ENCODE measurements at places on chromosomes 4 and X. TPM values are rescaled to one million over a fixed set of nuclear protein-coding genes. Genes with fewer than 3 reads are reported as not detected.

The ELF2 gene
- 40.5 TPM for polyA plus RNA-seq

DNA sequence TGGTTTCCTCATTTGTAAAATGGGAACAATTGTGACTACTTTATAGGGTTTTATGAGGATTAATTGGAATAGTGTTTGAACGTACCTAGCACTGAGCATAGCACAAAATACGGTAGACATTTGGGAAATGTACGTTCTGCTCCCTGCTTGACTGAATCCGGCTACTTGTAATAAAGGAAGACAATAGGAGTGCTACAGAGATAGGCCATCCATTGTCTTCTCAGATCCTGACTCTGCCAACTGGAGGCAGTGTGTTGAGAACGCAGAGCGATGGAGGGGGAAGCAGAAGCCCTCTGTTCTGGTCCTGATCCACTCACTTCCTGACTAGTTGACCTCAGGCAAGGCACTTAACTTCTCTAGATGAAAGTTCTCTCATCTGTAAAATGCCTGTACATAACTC, 26.4 kb downstream of the ENPP6 start:
- no peak overlapping the region for H3K27ac ChIP-seq
- H3K4me1 ChIP-seq, result no peaks in the 10 kb centered on the region
- H3K4me3 ChIP-seq, result no peak overlapping the region
- H3K27me3 ChIP-seq, result peaks cover 10% of the 10 kb centered on the region
- H3K36me3 ChIP-seq, result no peaks in the 10 kb centered on the region

DNA sequence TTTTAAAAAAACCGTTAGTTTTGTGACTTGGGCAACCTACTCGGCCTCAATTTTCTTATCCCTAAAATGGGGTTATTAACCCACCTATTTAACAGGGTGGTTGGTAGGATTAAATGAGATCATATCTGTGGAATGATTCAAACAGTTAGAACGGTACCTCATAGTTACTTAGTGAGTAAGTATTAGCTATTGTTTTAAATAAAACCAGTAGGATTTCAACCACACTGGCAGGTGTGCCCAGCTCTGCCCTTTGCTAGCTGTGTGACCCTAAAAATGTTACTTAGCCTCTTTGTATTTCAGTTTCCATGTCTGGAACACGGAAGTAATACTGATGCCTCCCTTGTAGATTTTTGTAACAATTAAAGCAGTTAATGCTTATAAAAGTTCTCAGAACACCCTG, 225.8 kb upstream of the SPRY1 start:
- H3K4me1 ChIP-seq, result no peaks in the 10 kb centered on the region
- DNase-seq, result no peak
- H3K4me3 ChIP-seq, result no peak overlapping the region
- no peaks in the 10 kb centered on the region for H3K27me3 ChIP-seq

DNA sequence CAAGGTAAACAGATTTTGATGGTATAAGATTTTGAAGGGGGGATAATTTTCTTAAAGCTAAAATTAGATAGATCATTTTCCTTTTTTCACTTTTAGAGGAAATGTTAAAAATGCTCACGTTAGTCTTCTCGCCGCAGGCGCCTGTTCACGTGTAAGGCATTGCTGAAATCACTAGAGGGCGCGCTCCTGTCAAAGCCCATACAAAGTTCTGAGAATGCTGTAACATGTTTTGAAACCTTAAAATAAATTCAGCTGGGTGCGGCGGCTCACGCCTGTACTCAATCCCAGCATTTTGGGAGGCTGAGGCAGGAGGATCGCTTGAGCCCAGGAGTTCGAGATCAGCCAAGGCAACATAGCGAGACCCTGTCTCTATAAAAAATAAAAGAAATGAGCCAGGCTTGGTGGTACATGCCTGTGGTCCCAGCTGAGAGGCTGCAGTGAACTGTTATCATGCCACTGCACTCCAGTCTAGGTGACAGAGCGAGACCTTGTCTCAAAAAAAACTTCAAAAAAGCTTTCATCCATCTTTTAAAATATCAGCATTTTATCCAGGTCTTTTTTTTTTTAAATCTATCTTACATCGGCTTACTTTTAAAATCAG, 138.0 kb downstream of the RBMX2 start:
- no peaks in the 10 kb centered on the region for H3K36me3 ChIP-seq
- no peak overlapping the region for H3K27ac ChIP-seq
- DNase-seq, result peak; percentile 21
- no peak overlapping the region for H3K4me3 ChIP-seq
- peaks cover 18% of the 10 kb centered on the region for H3K27me3 ChIP-seq

DNA sequence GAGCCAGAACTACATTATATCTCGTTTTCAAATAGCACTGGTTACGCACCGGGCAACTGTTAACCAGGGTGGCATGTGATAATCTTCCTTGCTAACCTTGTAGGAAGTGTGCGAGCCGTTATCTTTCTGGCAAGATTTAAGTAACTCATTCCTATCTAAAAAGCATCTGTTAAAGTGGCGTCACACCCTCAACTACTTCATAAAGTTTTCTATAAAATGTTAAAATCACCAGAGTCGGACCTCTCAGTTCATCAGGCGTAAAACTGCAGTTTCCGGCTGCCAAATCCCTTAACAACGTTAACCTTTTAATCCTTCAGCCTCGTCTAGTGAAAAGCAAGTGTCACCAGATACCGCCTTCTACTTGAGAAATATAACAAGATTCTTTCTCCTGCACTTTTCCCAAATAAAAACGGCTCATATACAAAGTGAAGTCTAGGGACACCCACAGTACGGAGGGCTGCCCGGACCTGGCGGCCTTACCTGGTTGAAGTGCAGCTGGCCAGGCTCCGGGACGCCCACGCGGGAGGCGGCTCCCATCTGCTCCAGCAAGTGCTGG, 1.2 kb downstream of the SLC39A8 start:
- no peaks in the 10 kb centered on the region for H3K27me3 ChIP-seq
- peaks cover 27% of the 10 kb centered on the region for H3K4me1 ChIP-seq
- no peaks in the 10 kb centered on the region for H3K36me3 ChIP-seq
- H3K27ac ChIP-seq, result peak overlapping the region; percentile 93
- H3K4me3 ChIP-seq, result peak overlapping the region; percentile 84

DNA sequence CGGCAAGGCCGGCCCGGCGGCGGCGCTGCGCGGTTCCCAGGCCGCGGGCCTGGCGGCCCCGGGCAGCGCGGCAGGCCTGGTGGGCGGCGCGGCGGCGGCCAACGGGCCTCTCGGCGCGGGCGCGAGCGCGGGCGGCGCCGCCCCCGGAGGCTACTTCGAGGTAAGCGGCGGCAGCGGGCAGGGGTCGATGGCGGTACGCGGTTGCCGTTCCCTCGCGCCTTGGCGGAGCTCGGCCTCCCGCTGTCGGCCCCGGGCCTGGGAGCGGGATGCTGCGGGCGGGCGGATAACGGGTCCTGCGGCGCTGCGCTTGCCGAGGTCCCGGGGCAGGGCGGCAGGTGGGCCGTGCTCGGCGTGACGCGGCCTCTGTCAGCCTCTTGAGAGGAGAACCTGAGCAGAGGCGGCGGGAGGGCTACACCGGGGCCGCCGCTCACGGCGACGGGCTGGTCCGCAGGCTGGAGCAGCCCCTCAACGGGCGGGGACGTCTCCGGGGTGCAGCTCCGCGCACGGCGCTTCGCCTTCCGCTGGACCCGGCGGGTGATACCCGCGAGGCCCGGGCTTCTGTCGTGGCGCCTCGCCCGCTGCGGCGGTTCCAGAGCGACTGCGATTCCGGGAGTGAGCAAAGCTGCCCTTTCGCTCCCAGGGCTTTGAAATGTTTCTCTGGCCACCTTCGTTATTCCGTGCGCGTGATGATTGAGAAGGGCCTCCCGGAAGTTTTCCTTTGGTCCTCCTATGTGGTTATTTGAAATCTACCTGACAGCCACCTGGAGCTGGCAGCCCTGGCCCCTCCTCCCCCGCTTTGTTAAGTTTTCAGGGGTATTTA, 774 bp downstream of the FAM193A start:
- peaks cover 11% of the 10 kb centered on the region for H3K4me1 ChIP-seq
- peak; percentile 61 for DNase-seq
- H3K27me3 ChIP-seq, result no peaks in the 10 kb centered on the region
- no peaks in the 10 kb centered on the region for H3K36me3 ChIP-seq

- no peaks in the 10 kb centered on the region for H3K36me3 ChIP-seq
- no peak for DNase-seq
- no peak overlapping the region for H3K27ac ChIP-seq
- H3K27me3 ChIP-seq, result peaks cover 34% of the 10 kb centered on the region
- peak overlapping the region; percentile 20 for H3K4me3 ChIP-seq
Measured at GRCh38 chr4:95547715-95548471, 880 bp downstream of the UNC5C start.

DNA sequence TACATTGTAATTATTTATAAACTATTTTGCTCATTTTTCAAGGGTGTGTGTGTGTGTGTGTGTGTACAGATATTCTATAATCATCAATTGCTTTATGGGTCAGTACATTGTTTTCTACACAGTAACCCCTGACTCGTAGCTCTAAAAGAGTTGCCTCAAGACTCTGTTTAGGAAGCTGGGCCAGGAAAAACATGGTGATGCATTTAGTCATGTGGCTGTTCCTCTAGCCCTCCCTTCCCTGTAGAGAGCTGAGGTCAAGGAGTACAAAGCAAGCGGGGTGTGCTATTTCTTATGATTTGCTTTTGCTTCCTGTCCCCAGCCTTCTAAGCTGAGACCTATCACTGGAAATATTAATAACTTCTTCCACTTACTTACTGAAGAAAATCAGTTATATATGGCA, 34.8 kb upstream of the SPANXD start:
- no peaks in the 10 kb centered on the region for H3K4me1 ChIP-seq
- no peaks in the 10 kb centered on the region for H3K36me3 ChIP-seq
- H3K4me3 ChIP-seq, result no peak overlapping the region
- H3K27me3 ChIP-seq, result no peaks in the 10 kb centered on the region
- no peak for DNase-seq
- H3K27ac ChIP-seq, result no peak overlapping the region

- no peaks in the 10 kb centered on the region for H3K27me3 ChIP-seq
- no peak overlapping the region for H3K4me3 ChIP-seq
- no peaks in the 10 kb centered on the region for H3K4me1 ChIP-seq
- DNase-seq, result no peak
- no peak overlapping the region for H3K27ac ChIP-seq
Measured at GRCh38 chr4:143721317-143721716, 20.8 kb upstream of the FREM3 start.

- H3K4me1 ChIP-seq, result no peaks in the 10 kb centered on the region
- H3K36me3 ChIP-seq, result peaks cover 5% of the 10 kb centered on the region
- H3K27ac ChIP-seq, result no peak overlapping the region
- peaks cover 5% of the 10 kb centered on the region for H3K27me3 ChIP-seq
- DNase-seq, result no peak
- no peak overlapping the region for H3K4me3 ChIP-seq
Measured at GRCh38 chr4:75321484-75321883, 192.7 kb downstream of the RCHY1 start.

DNA sequence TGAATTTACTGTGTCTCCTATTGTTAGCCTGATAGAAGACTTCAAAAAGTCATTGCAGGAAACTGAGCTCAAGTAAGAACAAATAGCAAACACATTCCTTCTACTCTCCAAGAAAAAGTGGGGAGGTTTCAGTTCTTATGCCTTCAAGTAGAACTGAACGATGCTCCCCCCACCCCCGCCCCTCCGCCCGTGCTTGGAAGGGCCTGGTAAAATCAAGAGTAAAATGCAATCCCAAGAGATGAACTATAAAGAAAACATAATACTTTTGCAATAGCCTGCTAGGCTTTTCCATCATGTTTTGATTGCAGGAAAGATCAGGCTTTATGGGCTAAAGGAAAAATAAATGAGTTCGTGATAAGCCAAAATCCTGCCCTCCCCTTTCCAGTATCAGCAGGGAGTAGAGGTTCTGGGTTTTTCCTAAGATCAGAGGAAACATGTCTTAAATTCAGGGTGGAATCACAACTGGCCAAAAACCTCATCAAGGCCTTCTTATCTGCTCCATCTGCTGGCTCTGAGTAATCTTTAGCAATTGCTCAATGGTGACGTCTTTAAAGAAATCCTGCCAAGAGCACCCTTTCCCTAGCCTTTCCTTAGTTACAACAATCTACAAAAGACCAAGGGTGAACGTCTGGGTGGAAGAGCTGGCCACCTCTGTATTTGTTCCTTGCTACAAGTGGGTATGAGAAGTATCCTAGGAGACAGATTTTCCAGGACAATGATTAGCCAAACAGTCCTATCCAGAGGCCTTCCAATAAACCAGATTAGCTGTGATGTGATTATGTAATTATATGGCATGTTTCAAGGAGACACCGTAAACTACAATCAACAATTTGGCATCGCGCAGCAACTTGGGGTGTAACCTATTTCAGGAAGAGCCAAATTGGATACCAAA, 66.3 kb upstream of the FAM9C start:
- no peak overlapping the region for H3K4me3 ChIP-seq
- H3K4me1 ChIP-seq, result no peaks in the 10 kb centered on the region
- no peaks in the 10 kb centered on the region for H3K27me3 ChIP-seq
- no peak for DNase-seq
- no peak overlapping the region for H3K27ac ChIP-seq

The TCP11X2 gene
- polyA plus RNA-seq, result not detected

DNA sequence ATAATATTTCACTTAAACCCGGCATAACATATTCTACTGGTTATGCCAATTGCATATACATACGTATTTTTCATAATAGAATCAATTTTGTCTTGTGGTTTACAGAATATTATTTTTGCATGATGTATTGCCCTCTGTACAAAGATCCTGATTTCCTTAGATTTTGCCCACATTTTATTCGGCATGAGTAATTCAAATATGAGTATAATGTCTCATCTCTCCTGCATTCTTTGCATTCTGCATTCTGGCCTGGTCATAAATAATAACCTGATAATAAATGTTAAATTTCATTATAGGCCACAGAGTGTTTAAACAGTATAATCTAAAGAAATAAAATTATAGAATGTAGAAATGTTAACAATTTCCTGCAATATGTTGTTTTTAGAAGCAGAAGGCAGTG, 205.3 kb downstream of the TLL1 start:
- H3K27me3 ChIP-seq, result no peaks in the 10 kb centered on the region
- H3K27ac ChIP-seq, result no peak overlapping the region
- no peaks in the 10 kb centered on the region for H3K4me1 ChIP-seq
- no peak overlapping the region for H3K4me3 ChIP-seq
- no peaks in the 10 kb centered on the region for H3K36me3 ChIP-seq
- no peak for DNase-seq

The TSPAN7 gene
- 0.58 TPM for polyA plus RNA-seq

The FBXO8 gene
- polyA plus RNA-seq, result 17.5 TPM

DNA sequence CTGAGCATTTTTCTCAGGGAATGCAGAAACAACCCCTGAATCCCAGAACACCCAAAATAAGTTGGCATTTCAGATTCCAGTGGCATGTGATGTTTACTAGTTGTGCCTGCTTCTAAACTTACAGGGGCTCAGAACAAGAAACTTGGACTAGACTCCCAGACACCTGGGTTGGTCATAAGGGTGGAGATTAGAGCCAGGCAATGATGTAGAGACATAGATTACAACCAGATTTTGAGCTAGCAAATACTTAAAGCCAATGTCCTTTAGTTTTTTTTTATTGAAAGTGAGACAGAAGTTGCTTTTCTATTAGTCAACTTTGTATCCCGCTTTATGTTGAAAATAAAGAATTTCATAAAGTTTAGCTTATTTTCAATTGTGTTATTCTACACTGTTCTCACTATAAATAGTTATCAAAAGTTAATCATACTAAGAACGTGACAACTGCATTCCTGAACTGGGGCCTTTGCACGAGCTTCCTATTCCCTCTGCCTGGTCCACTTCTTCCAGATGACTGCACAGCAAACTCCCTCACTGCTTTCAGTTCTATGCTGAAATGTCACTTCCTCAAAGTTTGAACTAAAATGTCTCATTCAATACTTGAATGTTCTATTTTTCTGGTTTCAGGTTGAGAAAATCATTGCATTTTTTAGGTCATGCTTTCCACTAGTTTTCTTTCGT, 224.7 kb upstream of the PPP1R2C start:
- no peaks in the 10 kb centered on the region for H3K27me3 ChIP-seq
- no peaks in the 10 kb centered on the region for H3K36me3 ChIP-seq
- peak overlapping the region; percentile 13 for H3K4me3 ChIP-seq
- H3K27ac ChIP-seq, result no peak overlapping the region
- DNase-seq, result peak; percentile 30
- peaks cover 10% of the 10 kb centered on the region for H3K4me1 ChIP-seq

The COL4A5 gene
- polyA plus RNA-seq, result not detected

Measured in naive B cell (primary cell).